Activated CD8-positive, alpha-beta memory T cell treated with anti-CD3 and anti-CD28 coated beads for 48 hours (primary cell): ENCODE measurements at places on chromosomes 3 and 15.

GRCh38 chr15:33084661-33085060 lies 109.9 kb downstream of the FMN1 start:
- DNase-seq: no peak

- DNase-seq: no peak
Measured at GRCh38 chr15:46815765-46816164, 901.5 kb upstream of the SEMA6D start.

GRCh38 chr15:86526938-86527690 lies 447.4 kb downstream of the AGBL1 start:
- DNase-seq: no peak

DNA sequence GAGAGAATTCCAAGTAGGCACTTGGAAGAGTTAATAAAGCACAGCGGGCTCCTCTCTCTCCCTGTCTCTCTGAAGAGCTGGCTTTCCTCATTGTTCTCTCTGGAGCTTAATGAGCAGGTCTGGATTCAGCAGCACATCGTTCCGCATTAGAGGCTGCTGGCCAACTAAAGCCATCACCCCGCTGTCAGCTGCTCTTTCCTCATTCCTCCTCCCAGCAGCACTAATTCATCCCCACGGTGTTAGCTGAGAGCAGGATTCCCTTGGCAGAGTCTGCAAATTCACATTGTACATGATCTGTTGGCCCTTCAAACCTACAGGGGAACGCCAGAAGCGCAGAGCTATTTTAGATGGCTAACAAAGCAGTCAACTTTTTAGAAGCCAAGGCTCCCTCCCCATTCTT lies 44.2 kb downstream of the SGO1 start:
- DNase-seq: no peak

- DNase-seq: no peak
Measured at GRCh38 chr3:39903253-39903652, 93.8 kb downstream of the MYRIP start.

GRCh38 chr3:187946981-187947380 lies 201.7 kb upstream of the BCL6 start:
- no peak for DNase-seq

DNA sequence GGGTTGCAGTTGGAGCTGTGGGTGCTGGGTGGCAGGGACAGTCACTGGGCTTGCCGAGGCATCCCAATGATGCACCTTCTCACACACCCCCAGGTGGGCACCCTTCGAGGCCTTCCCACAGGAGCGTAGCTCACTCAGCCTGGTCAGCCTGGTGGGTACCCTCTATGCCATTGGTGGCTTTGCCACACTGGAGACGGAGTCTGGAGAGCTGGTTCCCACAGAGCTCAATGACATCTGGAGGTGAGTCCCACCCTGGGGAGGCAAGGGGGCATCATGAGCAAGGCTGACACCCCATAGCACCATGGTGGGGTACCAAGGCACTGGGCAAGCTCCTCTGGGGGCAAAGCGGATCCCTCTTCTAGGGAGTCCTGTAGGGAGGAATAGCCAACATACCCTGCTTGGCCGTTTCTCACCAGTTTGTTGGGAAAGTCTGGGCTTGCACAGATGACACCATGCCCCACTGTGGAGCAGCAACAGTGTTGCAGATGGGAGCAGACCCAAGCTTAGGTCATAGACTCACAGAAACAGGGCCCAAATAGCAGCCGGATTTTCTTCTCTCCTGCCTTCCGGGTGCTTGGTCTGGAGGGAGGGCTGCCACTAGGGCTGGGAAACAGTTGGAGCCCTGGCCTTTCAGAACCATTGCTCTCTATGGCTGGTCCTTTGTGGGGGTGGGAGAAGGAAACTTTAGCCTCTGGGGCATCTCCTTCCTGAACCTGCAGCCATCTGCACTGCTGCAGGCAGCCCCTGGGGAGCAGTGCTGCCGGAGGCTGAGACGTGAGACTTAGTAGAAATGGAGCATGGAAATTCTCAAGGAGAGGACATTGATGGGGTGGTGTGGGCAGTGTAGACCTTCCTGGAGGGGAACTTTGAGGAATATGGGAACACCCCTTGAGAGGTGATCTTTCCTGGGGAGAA lies 5.7 kb downstream of the KLHL40 start:
- DNase-seq: no peak

GRCh38 chr3:11601446-11602238 lies 42.1 kb downstream of the VGLL4 start:
- peak; percentile 53 for DNase-seq

DNA sequence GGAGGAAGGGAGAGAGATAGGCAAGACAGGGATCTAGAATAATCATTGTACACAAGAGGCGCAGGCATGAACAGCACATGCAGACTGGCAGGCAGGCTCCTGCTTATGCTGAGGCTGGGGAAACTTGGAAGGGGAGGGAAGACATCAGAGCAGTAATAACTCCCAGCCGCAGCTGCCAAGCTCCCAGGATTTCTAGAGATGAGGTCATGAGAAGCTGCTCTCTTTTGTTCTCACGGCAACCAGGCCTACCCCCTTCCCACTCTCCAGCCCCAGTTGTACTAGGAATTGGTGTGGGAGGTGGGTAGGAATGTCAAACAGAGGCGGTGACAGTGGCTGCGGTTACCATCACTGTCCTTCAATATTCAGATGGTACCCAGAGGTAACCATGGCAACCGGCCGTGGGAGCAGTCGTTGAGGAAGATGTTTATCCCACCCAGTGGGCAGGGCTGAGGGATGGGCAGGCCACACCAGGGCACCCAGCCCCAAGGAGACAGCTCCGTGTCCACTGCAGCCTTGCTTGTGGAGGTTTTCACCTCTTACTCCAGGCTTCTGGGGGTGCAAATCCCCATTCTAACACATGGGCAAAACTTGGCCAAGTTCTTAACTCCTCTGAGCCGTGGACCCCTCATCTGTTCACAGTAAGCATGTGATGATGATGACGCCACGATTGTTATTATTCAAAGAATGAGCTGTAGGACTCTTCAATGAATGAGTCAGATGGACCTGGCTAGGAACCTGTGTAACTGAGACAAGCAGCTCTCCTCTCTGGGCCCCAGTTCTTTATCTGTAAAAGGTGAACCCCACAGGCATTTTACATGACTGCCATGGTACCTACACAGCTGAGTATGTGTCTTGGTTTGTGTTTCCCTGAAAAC lies 360.8 kb upstream of the PROK2 start:
- no peak for DNase-seq

DNA sequence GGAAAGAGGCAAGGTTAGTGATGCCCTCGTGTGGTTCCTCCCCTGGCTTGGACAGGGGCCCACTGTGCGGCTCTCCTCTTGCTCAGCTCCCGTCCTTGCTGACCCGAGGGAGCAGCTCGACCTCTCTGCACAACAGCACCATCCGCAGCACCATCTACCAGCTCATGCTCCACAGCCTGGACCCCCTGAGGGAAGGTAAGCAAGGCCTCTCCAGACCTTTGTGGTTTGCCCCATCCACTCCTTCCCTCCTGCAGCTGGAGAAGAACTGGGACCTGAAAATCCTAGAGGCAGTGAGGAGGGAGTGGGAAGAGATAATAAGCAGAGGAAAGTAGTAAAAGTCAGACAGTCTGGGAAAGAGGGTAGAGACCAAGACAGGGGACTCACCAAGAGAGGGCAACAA lies 17.8 kb downstream of the SLC24A1 start:
- DNase-seq: no peak

GRCh38 chr3:184733971-184734608 lies 22.2 kb upstream of the MAGEF1 start:
- no peak for DNase-seq
